KBM-7 (cell line): ENCODE measurements at places on chromosomes 7 and 10.

- no peak for DNase-seq
Measured at GRCh38 chr7:50709151-50709550, 73.5 kb downstream of the GRB10 start.

GRCh38 chr7:151012911-151013347 is 11.4 kb downstream of the ATG9B start:
- DNase-seq: no peak

DNA sequence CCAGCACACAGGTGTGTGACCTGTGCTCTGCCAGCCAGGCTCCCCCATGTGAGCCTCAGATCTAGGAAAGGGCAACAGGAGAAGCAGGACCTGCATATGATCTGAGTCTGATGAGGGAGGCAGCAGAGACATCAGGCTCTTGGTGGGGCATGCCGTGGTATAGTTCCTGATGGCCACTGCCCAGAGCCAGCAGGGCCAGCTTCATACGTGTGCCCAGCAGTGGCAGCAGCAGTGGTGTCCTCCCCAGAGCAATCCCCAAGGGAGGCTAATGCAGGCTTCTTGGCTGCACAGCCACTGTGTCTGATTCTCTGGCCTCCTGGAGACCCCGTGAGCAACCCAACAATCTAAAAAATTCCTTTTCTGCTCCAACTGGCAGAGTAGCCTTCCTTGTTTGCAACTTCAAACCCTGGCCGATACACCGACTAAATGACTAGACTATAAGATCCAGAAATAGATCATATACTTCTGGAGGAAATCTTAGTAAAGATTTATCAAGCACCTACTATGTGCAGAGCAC is 230.6 kb upstream of the ZMIZ1 start:
- no peak for DNase-seq

- no peak for DNase-seq
Measured at GRCh38 chr10:71092812-71093401, 119.5 kb upstream of the UNC5B start.

DNA sequence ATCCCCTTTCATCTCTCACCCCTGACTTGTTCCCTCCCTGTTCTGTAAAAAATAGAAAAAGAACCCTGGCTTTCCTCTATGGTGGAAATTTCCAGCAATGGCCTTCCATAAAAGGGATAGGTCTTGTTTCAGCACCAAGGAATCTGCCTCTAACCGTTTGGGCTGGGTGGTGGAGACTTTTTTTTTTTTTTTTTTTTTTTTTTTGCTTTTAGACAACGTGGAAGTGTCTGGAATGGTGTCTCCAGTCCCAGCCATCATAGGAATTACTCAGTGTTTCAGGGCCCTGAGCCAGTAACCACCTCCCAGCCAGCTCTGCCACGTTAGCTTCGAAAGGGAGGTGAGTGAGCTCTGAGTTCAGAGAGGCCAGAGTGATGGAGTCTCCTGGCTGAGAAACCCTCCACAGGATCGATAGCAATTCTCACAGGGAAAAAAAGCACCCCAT is 97.3 kb upstream of the COL1A2 start:
- DNase-seq: no peak

DNA sequence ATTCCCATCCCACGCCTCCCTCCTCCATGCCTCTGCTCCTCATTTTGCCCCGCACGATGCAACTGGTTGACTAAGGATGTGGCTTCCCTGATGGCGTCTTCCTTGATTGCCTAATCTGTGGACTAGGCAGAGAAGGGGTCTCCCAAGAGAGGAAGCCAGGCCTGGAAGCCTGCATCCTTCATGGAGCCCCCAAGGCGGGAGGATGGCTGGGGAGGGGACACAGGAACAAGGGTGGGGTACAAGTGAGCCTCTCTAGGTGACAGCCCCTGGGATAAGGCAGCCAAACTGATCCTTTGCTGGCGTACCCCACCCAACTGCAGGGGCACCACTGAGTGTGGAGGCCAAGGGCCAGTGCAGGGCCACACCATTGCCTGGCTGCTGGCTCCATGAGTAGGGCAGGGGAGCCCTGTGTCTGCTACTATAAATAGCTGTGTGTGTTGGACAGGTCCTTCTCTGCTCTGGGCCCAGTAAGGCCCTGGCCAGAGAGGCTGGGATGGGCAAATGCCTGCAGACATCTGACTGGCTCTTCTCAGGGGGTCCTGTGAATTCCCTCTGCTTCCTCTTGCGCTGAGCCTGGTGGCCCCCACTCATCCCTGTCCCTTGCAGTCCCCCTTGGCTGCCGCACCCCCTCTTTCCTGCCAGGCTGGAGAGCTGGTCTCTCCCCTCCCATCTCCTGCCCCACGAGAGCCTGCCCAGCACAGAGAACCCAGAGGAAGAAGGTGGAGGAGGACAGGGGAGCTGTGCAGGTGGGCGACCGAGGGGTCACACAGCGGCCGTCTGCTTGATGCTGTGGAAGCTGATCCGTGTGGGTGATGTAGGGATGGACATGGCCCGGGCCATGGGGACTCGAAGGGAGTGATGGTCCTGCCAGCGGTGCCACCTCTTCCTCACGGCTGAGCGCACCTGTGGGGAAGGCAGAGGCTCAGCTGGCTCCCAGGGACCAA is 29.3 kb downstream of the CRHR2 start:
- DNase-seq: no peak

DNA sequence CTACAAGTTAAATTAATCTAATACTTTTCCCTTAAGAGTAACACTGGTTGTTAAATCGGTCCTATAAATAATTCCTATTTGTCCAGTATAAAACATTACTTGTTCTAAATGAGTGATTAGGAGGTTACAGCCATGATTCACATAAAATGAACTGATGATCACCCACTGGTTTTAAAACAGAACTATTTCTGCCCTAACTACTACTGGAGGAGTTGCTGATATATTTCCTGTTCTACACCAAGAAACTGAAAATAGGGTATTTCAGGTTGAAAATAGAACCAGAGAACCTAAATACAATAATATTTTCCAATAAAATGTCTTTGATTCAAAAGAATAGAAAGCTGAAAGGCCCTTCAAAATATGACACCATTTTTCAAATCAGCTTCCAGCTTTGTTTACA is 30.9 kb downstream of the DNAJC1 start:
- DNase-seq: no peak

DNA sequence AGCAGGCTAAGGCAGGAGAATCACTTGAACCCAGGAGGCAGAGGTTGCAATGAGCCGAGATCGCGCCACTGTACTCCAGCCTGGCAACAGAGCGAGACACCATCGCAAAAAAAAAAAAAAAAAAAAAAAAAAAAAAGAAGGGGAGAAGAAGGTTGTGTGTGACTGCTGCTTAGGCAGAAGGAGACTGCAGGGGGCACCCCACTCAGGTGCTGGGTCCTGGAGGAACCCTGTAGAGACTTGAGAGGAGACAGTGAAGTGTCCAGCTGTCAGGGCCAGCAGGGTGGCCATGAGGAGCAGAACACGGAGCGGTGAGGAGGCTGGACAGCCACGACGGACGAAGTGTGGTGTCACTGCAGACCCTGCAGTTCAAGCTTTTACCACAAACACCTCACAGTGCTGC is 99.0 kb upstream of the NMT2 start:
- peak; percentile 21 for DNase-seq

DNA sequence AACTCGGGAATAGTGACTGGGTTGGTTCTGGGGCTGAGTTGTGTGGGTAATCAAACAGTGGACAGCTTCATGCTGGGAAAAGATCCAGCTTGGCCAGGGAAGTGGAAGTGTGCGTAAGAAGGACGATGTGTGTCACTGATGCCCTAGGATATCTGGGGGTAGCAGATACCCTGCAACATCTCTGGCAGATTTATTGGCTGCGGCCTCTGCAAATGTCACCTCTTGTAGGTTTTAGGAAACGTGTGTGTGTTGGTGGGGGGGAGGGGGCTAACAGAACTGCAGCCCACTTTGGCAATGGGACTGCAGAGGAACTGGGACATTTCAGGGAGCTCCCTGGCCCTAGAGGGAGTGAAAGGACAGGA is 965 bp upstream of the AGAP3 start:
- no peak for DNase-seq

GRCh38 chr10:62618576-62619412 is 185.7 kb upstream of the ADO start:
- DNase-seq: peak; percentile 66

DNA sequence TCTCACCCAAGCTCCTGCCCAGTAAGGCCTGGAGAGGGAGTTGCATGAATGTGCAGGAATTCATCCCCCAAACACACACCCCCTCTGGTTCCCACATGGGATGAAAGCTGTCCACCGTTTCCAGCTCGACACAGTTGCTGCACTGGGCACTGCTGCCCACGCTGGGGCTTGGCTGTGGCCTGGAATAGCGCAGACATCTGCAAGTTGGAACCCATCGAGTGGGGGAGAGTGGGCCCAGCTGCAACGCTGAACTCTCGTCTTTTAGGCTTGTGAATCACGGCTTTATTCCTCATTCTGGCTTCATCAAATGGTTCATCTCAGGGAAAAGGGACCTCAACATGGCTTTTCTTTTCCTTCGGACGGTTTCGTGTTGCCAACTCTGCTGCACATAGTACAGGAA is 264.7 kb downstream of the DNAJB6 start:
- DNase-seq: no peak

DNA sequence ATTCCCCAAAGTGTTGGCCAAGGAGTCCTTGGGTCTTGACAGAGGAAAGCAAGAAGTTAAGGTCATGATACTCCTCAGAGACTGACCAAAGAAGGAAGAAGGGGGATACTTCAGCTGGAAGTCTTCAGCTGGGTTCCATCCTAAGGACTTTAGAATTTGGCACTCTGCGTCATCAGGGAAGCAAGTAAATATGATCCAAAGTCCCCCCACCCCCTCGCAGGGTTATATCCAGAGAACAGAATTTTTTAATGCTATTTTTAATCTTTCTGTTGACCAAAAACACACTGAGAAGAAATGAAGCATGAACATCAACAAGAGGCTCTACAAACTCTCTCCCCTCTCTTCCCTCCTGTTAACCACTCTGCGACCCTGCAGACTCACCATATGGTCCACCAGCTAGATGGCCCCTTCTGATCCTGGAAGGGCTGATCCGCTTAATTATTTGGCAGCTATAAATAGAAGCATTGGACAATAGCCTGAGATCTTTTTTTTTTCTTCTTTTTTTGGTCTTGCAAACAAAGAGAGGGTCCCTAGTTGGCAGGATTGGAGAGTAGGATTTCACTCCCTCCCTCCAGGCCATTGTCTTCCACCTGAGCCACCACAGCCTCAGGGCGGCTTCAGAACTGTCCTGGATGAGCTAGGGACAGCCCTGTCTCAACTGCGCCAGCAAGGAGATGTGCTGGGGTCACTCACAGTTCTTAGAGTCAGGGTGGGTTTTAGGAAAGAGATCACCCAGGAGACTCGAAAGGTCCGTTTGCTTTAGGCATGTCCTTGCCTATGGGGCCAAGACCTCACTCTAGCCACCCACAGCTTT is 196.0 kb downstream of the KCNMA1 start:
- no peak for DNase-seq

DNA sequence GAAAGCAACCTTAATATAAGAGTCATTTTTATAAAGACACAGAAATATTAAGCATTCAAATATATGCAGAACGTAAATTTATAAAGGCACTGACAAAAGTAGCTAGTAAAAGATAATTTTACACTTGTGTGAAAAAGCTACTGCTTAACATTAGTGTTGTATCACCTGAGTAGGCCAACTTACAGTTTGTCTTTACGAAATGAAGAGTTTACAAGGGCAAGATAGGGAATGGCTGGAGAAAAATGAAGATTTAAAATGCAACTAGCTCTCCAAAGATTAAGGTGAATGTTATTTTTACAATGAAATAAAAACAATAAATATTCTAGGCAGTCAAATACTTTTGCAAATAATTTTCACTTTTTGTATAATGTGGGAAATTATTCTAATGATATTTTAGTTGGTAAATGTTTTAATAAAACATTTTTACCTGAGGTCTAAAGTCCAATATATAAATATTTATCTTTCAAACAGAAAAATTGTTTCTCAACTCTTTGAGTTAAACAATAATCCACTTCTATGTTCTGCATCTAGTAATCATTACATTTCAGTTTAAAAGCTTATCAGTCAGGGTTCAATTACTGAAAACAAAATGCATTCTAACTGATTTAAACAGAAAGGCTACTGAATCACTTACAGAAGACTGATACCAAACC is 382.6 kb downstream of the IPMK start:
- DNase-seq: no peak

- peak; percentile 53 for DNase-seq
Measured at GRCh38 chr10:5888843-5889623, 660 bp downstream of the ANKRD16 start.

GRCh38 chr10:29279779-29280487 is 8.9 kb upstream of the LYZL1 start:
- DNase-seq: no peak

- DNase-seq: no peak
Measured at GRCh38 chr7:897771-898376, 21.5 kb downstream of the GET4 start.

DNA sequence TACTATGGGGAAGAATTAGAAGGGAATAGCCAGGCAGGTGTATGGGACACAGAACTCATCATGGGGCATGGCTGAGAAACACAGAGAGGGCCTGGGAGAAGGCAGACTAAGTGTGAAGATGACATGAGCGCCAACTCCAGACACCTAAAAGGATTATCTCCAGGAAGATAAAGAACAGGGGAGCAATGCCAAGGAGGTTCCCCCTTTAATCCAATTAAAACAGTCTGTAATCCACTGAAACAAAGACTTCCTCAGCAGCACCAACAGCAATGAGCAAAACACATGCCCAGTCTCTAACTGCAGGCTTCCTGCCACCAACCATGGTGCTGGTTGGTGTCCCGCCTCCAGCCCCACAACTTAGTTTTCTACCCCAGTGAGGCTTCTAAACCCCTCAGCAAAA is 108.9 kb downstream of the GRID1 start:
- no peak for DNase-seq

DNA sequence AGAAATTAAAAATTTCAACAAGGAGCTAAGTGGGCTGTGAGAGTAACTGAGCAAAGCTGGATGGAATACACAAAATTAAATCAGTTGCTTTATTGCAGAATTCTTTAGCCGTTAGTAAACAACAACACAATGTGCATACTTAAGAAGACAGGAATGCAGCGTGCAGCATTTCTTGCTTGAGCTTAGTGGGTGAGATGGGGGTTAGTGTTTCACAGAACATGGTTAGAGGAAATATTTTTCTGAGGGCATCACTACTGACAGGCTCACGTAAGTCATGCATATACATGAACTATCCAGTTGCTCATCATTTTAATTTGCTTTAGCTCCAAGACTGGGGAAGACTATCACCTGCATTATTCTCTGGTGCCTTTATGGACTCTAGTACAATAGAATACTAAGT is 80.8 kb downstream of the CD36 start:
- no peak for DNase-seq

- no peak for DNase-seq
Measured at GRCh38 chr10:29481906-29482440, 152.8 kb downstream of the SVIL start.

- no peak for DNase-seq
Measured at GRCh38 chr7:77877791-77878190, 79.2 kb downstream of the PHTF2 start.

DNA sequence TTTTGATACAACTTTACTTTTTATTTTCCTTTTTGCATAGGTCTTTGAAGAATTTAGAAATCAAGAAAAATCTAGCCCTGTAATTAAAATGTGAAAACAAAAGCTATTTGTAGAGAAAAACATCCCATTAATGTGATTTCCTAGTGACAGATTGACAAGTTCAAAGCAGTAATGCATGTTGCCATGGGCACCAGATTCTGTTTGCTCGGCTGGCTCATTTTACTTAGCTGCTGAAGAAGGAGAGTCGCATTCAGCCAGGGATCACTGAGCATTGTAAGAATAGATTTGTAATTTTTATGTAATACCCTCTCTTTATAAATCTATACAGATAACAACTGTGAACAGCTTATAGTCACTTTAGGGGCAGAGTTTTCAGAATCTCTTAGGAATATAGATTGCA is 28.5 kb downstream of the DNAJB9 start:
- no peak for DNase-seq

- DNase-seq: no peak
Measured at GRCh38 chr7:80131675-80132435, 2.8 kb upstream of the GNAI1 start.
